ENCODE measurements at places on chromosomes 3 and 15. TPM values are rescaled to one million over a fixed set of nuclear protein-coding genes. Genes with fewer than 3 reads are reported as not detected.
A peak's percentile ranks its signal among the peaks of the same experiment; 100 is the strongest.

The PARL gene
- 82.7 TPM for polyA plus RNA-seq

The CCR9 gene
- polyA plus RNA-seq, result not detected

The CNTN6 gene
- not detected for polyA plus RNA-seq

The AHSG gene
- 0.18 TPM for polyA plus RNA-seq

The MEF2A gene
- 20.3 TPM for polyA plus RNA-seq

DNA sequence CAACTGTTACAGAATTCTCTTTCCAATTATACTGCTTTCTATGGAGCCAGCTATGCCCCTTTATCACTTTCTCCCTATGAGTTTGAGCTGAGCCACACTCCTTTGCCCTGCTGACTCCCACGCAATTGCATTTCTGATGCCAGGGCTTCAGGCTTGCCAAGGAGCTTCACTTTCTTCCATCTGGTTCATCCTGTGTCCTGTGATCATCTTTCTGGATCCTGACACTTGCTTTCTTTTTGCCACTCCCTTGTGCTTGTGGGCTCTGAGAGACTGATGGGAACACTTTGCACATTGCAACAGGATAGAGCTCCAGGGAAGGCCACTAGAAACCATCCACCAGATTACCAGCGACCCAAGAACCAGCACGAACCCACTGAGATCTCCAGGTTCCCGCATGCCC is 77.0 kb upstream of the SEC13 start:
- no peak for DNase-seq

GRCh38 chr3:80771085-80771484 is 990.4 kb downstream of the GBE1 start:
- DNase-seq, result no peak

- DNase-seq, result no peak
Measured at GRCh38 chr3:16336825-16337224, 71.8 kb downstream of the OXNAD1 start.

DNA sequence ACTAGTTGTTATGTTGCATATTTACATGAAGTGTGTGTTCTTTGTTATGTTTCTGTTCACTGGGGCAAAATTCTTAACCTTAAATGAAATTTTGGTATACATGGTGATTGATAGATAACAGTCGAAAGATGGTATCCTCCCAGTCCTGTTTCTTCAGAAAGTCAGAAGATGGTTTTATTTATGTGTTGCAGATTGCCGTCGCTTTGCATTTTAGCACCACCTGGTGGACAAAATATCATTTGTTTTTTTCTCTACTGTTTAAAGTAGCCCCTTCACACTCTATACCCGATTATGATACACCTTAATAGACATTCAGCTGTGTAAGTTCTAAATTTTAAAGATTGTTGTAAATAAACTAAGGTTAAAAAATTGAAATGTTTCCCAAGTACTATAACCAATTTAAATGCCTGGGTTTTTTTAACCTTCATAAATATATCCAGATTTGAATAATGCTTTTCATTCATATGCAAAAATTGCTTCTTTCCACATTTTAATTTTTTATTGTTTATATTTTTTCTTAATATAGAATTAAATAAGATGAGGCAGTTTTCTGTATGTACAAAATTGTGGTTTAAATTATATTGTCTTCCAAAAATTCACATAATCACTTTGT is 152.2 kb downstream of the ALCAM start:
- DNase-seq, result peak; percentile 80

DNA sequence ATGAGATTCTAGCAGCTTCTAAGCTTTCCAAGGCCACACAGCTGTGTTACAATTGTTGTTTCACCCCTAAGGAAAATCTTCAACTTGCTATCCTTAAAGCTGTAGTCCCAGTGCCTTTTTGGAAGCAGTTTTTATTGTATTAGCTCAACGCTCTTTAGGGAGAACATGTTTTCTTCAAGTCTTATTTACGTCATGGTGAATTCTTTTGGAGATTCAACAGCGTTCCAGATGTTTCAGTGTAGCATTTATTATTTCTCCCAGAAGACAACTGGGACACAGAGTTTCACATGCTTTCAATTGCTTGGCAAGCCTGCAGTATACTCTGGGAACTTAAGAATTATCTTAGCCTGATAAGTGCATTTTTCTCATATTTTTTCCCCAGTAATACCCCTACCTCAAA is 888.3 kb downstream of the PLOD2 start:
- DNase-seq, result no peak

DNA sequence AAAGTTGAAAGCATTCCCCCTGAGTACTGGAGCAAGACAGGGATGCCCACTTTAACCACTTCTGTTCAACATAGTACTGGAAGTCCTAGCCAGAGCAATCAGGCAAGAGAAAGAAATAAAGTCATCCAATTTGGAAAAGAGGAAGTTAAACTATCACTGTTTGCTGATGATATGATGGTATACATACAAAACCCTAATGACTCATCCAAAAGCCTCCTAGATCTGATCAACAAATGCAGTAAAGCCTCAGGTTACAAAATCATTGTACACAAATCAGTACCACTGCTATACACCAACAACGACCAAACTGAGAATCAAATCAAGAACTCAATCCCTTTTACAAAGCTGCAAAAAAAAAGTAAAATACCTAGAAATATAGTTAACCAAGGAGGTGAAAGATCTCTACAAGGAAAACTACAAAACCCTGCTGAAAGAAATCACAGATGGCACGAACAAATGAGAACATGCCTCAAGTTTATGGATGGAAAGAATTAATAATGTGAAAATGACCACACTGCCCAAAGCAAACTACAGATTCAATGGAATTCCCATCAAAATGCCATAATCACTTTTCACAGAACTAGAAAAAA is 40.3 kb downstream of the RPL39L start:
- DNase-seq, result no peak

DNA sequence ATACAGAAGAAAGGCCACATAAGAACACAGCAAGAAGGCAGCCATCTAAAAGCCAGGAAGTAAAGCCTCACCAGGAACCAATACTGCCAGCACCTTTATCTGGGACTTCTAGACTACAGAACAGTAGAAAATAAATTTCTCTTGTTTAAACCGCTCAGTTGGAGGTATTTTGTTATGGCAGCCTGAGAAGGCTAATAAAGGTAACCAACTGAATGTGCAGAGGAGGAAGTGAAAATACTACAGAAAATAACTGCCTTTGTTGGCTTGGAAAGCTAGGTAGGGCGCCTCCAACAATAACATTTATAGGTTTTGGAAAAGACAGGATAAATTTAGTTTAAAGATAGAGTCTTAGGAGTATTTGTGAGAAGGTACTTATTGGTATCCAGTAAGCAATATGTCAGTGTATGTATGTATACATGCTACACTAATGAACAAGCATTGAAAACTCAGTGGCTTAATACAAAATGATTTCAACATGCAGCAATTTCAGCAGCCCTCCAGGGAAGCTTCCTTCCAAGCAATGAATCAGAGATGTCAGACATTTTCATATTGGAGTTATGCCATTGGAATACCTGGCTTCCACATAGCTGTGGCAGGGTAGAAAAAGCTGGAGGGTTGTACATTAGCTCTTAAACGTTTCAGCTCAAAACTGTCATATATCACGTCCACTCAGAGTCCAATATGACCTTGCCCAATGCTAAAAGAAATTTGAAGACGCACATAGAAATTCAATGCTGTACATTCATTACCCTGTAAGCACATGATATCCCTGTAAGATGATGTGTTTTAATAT is 48.9 kb downstream of the ZBBX start:
- no peak for DNase-seq

GRCh38 chr15:101372960-101373525 is 78.0 kb upstream of the SNRPA1 start:
- peak; percentile 46 for DNase-seq

DNA sequence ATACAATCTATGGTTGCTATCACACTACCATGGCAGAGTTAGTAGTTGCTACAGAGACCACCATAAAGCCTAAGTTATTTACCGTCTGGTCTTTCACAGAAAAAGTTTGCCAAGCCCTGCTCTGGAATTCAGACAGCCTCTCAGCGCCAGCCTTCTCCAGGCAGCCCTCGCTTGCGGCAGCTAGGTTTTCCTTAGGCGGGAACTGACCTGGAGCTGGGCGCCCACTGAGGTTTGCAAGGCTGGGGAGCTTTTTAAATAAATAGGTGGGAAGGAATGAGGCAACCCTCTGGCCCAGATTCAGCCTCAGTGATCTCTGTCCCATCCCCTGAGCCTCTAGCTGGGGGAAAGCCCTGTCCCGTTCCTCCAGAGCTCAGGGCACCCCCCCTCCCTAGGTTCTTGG is 1.2 kb downstream of the CTSH start:
- peak; percentile 23 for DNase-seq

- no peak for DNase-seq
Measured at GRCh38 chr3:194139814-194140391, 4.0 kb downstream of the HES1 start.
